ENCODE measurements at places on chromosomes 5 and 9.

GRCh38 chr9:93946338-93946712, 8.8 kb downstream of the BARX1 start:
- DNase-seq: no peak

DNA sequence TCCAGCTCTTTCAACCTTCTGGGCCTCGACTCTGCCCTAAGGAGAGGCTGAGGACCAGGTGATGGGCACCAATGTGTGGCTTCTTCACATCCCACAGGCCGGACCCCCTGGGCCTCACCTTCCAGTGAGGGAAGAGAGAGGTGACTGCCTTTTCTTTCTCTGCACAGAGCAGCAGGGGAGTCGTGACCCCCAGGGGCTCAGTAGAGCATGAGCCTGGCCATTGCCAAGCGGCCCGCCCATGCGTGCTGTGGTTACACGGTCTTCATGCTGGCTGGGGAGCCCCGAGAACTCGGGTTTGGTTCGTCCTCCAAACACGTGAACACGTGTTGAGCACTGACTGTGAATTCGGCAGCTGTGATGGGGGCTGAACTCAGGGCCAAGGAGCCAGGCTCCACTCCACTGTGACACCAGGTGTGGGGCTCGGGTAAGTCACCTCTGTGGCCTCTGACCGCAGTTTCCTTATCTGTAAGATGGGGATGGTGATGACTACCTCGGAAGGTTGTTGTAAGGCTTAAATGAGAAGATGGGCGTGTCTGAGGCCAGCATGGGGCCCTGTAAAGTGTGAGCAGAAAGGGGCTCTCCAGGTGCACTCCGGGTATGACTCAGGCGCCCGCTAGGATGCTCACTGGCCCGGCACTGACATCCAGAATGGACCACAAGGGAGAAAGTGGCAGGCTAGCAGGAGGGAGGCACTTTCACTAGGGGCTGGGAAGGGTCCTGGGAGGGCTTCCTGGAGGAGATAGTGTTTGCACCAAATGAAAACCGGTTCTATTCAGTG, 13.4 kb upstream of the GRHPR start:
- no peak for DNase-seq

DNA sequence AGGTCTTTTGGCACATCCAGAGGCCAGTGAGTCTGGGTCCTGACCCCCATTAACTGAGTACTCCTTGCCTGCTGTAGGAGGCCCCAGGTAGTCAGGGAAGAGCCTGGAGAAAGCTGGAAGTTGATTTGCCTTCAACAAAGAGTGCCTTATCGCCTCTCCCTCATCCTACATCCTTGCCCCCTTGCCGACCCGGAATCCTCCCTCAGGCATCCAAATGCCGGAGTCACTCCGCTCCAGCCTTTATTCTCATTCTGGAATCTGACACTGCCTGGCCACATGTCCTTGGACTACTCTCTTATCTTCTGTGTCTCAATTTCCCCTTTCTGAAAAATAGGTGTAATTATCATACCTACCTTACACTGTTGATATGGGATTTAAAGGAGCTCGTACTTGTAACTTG, 39.1 kb upstream of the KLF4 start:
- no peak for DNase-seq

DNA sequence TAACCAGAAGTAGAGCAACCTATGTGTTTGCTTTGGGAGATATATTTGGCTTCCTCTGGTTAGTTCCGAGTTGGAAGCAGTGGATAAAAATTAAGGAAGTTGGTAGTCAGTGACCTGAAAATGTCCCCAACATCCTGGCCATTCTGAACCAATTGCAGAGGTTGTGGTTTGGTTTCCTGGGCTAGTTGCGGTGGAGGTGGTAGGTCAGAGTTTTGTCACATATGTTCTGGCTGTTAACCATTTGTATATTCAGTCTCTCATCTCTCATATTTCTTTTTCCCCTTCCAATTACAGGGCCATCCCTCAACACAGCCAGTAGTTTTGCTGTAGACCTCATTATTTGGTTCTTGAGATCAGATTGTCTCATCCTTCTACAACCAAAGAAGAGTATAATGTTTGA, 1026.9 kb downstream of the PTPRD start:
- DNase-seq: no peak

GRCh38 chr9:125479846-125480615, 218.4 kb downstream of the GAPVD1 start:
- DNase-seq: no peak

GRCh38 chr9:133732639-133733408, 5.3 kb downstream of the SARDH start:
- no peak for DNase-seq

DNA sequence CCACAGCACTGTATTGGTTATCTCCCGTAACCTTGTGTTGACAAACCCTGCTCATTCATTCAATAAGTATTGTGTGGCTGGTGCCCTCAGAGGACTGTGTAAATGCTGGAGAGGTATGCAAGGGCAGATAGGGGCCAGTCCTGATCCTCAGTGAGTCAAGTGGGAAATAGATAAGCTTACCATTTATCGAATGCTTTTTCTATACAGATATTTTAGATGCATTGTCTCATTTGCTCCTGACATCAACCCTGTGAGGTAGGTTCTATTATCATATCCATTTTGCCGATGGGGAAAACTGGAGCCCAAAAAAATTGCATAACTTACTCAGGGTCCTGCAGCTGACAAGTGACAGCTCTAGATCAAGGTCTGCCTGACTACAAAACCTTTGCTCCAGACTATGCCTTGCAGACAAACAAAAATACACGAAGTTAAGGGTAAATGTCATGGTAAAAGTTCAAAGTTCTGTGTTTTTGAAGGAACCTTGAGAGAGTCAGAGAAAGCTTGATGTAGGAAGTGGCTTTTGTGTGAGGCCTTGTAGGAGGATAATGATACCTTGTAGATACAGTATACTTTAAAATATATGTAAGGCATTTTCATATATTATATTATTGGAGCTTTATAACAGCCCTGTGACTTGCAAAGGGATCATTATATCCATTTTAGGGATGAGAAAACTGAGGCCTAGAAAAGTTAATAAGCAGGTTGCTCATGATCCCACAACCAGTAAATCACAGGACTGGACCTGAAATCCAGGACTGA, 22.7 kb downstream of the CYFIP2 start:
- no peak for DNase-seq

- DNase-seq: no peak
These were observed 6.0 kb downstream of the RXRA start for GRCh38 chr9:134332266-134332665.

DNA sequence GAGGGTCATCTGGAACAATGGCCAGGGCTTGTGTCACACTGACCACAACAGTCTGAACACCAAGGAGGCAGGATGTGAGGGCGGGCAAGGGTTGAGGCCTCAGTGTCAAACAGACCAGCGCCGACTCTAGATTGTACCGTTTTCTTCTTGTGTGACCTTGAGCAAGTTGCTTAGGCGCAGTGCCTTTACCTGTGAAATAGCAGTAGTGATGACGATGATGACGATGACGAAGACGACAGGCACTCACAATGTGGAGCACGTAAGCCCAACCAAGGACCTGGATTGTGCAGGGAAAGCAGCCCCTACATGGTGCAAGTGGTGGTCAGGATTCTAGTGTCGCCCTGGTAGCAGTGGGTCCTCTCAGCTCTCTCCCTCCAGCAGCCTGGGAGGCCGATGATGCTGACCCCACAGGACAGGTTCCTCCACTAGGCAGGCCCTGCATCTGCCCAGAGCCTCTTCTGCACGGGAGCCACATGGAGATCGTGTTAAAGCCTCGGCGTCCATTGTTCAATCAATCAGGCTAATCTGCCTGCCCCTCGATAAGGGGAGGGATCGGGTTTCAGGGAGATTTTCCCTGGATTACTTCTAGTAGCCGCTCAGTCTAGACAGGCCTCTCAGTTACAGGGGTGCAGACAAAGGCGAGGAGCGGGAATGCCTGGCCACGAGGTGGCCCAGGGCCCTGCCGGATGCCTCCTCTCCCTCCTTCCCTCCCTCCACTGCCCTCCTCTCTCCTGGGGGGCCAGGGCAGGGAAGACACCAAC, 91.7 kb downstream of the MACROH2A1 start:
- DNase-seq: no peak

DNA sequence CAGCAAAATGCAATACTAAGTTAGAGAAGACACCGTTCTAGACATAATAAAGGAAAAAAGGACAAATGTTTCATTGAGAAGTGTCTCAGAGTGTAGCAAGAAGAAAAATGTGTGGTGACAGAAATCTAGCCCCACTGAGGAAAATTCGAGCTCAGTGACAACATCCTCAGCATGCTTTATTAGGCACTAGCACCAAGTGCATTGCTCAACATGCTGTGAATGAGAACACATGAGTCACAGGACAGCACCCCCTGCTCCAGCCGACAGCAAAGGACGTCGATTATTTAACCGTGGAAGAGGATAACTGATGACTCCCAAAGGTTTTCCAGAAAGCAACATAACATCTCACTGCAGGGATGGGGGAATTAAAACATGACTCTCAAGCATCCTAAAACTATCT, 182.7 kb downstream of the GNAQ start:
- DNase-seq: no peak

DNA sequence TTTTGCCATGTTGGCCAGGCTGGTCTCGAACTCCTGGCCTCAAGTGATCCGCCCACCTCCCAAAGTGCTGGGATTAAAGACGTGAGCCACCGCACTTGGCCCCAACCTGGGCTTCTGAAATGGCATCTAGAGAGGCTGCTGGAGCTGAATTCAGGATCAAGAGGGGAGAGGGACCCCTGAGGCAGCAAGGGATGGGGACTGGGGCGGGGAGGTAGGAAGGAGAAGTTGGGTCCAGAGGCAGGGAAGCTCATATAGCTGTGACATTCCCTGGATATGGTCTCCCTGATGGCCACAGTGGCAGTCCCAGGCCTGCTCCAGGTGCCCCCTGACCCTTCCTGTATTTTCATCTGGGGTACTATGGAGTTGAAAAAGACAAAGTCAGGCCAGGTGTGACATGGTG, 12.1 kb downstream of the REEP2 start:
- no peak for DNase-seq

DNA sequence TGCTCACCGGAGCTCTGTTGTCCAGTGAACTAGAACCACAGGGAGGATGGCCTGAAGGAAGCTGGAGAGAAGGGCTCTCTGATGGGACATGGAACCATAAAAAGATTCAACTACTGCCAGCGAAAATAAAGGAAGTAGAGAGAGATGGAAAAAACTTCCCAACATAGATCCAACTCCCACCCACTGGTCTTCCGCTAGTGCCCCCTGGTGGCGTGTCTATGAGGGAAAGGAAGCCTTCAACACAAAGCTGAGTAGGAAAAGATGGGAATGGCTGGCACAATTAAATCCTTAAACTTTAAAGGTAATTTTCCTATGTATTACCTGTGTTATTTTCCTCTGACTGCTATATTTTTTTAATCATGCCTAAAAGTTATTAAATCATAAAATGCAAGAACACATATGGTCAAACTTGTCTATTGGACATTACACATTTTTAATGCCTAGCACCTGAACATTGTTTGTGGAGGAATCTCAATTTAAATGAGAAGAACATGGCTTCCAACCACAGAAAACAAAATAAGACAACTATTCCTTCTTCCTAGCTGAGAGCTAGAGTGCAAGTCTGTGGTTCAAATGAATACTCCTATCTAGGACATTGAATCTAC, 51.5 kb downstream of the CEP120 start:
- DNase-seq: no peak

Data from NCI-H1105 (cell line).